ENCODE measurements at places on chromosomes 2 and 18.
A peak's percentile ranks its signal among the peaks of the same experiment; 100 is the strongest.

DNA sequence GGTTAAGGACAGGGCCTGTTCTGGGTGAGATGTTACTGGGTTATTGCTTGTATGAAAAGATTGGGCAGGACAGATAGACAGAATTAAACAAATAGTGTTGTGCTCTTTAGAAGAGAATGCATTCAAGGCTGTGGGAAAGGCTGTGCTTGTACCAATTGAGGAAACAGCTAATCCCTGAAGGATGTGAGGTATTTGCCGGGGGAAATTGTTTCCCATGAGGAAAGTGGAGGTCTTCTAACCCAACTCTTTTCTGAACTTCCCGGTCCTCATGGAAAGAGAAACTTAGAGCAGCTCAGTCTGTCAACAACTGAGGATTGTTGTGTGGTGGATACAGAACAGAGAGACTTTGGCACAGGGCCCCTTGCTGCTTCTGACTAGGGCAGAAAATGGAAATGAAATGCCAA, 9.5 kb downstream of the SLC1A4 start:
- DNase-seq = no peak

DNA sequence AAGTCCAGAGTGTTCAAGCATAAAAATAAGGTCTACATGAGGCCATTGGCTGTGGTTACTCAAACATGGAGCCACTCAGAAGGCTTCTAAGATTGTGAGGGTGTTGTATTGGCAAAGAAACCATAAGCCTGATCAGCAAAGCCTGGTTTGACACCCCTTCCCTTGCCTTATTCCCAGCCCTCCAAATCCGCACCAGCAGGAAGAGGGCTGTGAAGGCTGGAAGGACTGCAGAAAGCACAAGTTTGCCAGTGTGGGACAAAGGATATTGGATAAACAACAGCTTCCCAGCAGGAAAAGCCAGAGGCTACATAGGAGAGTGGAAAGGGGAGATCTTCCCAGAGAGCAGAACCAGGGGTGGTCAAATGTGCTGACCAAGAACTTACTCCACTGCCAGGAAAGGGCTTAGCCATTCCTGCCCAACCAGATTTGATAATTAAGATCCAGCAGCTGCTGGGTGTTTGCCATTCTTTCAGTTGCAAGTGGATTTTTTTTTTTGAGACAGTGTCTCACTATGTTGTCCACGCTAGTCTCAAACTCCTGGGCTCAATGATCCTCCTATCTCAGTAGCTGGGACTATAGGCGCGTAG, 1.5 kb upstream of the PRKAG3 start:
- no peak for DNase-seq

- DNase-seq = no peak
Observed at GRCh38 chr2:42754021-42754775, 9.7 kb downstream of the OXER1 start.

GRCh38 chr2:230343747-230344146, 16.8 kb downstream of the SP140L start:
- DNase-seq = no peak

- DNase-seq = no peak
Observed at GRCh38 chr18:2699001-2699400, 43.5 kb downstream of the SMCHD1 start.

- DNase-seq = peak; percentile 61
Observed at GRCh38 chr2:9820020-9820973, 23.0 kb upstream of the TAF1B start.

- no peak for DNase-seq
Observed at GRCh38 chr18:57807336-57808117, 4.4 kb upstream of the ATP8B1 start.

- no peak for DNase-seq
Observed at GRCh38 chr18:74064510-74064909, 83.1 kb downstream of the FBXO15 start.

- DNase-seq = no peak
Observed at GRCh38 chr18:55546851-55547704, 40.9 kb downstream of the TCF4 start.

GRCh38 chr2:119432851-119433522, 1.3 kb downstream of the TMEM37 start:
- no peak for DNase-seq

GRCh38 chr2:117738991-117739839, 75.3 kb upstream of the DDX18 start:
- DNase-seq = no peak

DNA sequence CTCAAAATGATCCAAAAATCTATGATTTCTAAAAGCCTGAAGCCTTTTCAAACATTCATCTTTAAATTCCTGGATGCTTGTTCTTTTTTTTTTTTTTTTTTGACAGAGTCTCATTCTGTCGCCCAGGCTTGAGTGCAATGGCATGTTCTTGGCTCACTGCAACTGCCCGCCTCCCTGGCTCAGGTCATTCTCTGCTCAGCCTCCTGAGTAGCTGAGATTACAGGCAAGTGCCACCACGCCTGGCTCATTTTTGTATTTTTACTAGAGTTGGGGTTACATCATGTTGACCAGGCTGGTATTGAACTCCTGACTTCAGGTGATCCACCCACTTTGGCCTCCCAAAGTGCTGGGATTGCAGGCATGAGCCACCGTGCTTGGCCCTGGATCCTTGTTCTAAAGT, 649.5 kb downstream of the XIRP2 start:
- no peak for DNase-seq

GRCh38 chr2:157838442-157839161, 37.5 kb downstream of the ACVR1 start:
- DNase-seq = peak; percentile 63

DNA sequence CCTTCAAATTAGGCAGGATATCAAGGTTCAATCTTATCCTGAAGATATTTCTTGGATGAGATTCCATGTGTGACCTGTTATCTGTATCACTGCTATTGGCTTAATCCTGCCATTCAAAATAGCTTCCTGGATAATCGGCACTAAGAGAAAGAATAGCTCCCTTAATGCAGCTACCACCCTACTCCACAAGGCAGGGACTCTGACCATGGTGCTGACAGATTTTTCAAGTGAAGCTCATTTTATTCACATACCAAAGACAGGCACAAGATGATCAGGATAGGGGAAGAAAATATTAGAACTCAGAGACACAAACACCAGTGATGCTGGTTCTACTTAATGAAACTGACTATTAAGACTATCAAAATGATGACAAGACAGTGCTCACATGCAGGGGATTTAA, 74.9 kb downstream of the ORC4 start:
- DNase-seq = no peak

DNA sequence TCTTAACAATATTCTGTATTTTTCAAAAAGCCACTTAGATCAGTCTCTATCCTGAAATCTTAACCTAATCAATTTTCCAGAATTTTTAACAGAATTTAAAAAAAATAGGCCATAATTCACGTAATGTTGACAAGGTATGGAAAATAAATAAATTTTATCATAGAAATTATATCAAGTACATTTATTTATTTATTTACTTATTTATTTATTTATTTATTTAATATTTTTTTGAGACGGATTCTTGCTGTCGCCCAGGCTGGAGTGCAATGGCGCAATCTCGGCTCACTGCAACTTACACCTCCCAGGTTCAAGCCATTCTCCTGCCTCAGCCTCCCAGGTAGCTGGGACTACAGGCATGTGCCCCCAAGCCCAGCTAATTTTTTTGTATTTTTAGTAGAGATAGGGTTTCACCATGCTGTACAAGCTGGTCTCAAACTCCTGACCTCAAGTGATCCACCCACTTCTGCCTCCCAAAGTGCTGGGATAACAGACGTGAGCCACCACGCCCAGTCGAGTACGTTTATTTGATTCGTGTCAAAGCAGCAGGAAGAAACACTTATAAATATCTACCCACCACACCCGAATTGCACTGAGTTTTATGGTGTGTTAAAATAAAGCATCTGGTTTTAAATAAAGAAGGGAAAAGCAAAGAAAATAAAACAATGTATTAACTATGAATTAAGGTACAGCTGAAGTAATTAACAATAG, 60.1 kb downstream of the DSC3 start:
- DNase-seq = no peak

GRCh38 chr2:128405981-128406613, 87.4 kb upstream of the HS6ST1 start:
- no peak for DNase-seq

GRCh38 chr18:59561612-59562011, 135.6 kb downstream of the CCBE1 start:
- no peak for DNase-seq

DNA sequence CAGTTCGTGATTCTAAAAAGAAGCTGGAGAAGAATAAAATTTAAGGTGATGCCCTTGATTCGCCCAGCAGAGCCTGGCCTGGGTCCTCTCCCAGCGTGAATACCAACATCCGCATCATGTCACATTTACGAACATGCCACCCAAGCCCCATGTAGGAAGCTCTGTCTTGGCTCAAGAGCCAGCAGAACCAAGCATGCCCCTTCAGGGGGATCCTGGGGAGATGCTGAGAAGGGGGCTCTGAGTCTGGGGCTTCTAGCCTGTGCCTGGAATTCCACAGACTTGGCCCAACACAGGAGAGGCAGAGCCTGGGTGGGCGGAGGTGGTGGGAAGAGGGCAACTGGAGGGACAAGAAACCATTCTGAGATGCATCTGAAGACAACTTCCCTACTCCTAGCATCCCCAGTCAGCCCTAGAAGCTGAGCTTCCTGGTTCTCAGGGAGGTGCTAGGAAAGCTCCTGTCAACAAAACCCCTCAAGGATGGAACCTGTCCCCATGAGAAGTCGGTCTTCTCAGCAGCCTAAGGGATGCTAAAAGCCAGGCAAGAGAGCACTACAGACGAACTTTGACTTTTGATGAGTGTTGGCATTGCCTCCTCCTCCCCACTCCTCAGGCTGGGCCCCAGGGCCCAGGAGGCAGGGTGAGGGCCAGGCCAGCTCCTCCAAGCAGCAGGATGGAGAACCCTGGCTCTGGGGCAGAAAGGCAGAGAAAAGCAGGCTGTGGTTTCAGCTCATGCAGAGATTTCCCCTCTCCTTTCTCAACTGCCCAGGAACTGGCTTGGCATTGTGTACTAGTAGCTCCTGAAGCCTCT, 57.9 kb downstream of the POLR1A start:
- DNase-seq = no peak

GRCh38 chr2:239881561-239882320, 143.4 kb downstream of the NDUFA10 start:
- no peak for DNase-seq

- no peak for DNase-seq
Observed at GRCh38 chr2:133581010-133581760, 12.9 kb upstream of the NCKAP5 start.

DNA sequence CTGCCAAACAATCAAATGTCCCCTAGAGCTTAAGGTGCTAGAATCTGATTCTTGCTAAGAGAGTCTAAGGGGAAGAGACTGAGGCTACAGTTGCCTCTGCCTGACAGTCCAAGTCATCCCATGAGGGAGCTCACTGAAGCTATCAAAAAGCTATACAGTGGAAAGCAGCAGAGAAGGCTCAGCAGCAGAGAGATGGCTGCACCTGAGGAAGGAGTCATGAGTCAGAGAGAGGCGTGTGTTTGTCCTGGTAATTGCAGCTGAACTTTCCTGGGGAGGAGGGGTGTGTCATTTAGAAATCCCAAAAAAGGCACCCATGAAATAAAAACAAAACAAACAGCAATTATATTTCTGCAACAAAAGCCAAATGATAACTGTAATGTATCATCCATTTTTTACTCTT, 305.2 kb upstream of the UBE2E3 start:
- peak; percentile 23 for DNase-seq

DNA sequence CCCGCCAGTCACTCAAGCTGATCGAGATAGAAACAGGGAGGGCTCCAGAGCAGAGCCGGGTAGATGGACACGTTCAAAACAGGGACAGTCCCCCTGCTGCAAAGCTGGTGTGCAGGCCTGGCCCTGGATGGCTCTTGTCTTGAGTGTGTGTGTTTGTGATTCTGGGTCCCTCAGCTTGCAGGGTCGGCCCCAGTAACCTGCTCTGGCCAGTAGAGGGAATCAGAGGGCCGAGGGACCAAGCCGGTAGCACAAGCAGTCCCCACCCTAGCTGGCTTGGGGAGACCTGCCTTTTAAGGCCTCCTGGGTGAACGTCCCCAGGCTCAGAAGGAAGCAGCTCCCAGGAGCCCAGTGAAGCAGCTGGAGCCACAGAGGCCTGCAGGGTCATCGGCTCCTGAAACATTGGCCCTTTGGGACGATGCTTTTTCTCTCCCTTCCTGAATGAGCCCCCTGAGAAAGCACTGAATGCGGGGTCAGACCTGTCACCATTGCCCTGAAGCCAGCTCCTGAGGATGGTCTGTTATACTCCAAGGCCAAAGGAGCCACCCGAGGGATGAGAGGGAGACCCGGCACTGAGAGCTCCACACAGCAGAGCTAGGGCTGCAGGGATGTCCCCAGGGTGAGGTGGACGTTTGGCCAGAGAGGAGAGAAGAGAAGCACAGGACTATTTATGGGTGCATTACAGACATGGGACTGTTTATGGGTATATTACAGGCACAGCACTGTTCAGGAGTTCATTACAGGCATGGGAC, 15.4 kb upstream of the MLPH start:
- peak; percentile 50 for DNase-seq

DNA sequence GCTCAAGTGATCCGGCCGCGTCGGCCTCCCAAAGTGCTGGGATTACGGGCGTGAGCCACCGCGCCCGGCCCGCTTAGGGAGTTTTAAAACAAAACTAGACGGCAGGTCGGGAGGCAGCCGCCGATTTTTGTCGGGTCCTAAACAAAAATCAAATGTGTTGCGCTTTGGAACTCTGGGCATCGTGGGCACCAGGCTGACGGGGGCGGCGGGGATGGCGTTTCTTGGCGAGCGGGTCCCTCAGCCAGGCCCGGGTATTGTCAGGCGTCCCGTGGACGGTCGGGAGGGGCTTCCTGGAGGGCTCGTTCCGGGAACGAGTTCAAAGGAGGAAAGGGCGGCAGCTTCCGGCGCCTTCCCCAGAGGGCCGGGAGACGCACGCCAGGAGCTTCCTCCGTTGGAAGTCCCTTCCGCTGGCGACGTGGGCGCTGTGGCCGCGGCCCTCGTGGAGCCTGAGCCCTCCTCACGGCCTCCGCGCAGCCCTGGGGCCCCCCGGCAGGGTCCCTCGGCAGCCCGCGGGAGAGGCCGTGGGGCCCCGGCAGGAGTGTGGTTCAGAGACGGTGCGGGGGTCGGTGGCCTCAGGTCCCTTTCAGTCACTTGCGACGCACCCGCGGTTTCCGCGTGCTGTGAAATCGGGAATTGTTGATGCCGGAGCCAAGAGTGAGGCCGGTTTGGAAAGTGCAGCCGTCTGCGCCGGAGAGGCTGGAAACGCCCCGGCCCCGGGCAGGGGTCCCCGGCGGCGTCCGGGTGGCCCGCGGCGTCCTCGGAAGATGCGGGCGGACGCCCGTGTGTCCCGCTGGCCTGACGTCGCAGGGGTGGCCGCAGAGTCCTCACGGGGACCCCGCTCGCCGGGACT, 59.3 kb downstream of the EMILIN2 start:
- DNase-seq = peak; percentile 42

DNA sequence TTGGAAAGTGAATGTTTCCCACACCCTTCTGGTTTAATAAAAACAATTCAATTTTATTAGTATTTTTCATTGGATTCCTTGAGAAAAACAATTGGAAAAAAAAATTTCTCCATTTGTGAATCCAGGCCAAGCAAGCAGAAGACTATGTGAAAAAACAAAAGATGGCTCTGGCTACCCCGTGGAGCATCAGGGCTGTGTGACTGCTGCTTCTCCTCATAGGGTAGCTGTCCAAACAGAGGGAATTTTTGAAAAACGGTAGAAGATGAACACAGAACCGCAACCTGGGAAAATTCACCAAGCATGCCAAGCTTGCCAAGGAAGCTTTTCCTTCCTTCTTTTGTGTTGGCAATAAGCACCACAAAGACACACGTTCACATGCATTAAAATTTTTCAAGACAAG, 71.3 kb upstream of the ACVR2A start:
- no peak for DNase-seq

- no peak for DNase-seq
Observed at GRCh38 chr2:74891136-74891764, 57.3 kb downstream of the HK2 start.
